ENCODE measurements at places on chromosomes 2 and 18.

DNA sequence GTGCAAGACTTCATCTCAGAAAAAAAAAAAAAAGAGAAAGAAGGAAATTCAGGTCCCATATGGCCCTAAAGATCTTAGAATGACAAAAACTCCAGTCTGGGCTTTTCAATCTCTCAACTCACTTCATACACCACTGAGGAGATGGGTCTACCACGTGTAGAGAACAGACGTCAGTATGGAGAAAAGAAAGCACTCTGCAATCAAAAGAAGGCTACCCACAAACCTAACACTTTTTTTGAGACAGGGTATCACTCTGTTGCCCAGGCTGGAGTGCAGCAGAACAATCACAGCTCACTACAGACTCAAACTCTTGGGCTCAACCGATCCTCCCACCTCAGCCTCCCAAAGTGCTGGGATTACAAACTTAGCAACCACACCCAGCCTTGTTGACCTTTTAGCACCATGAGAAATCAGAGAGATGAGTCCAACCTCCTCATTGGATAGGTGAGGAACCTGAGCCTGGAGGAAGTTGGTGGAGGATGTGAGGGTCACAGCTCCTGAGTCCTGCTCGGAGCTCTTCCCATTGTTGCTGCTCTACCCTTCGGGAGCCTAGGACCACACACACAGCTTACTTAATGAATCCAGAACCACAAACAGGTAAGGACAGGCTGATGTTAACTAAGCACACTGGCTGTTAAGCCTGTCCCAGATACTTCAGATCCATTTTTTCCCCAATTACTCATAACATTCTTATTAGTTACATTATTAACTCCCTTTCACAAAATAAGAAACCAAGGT, 23.7 kb downstream of the TBC1D8 start:
- no peak for DNase-seq

DNA sequence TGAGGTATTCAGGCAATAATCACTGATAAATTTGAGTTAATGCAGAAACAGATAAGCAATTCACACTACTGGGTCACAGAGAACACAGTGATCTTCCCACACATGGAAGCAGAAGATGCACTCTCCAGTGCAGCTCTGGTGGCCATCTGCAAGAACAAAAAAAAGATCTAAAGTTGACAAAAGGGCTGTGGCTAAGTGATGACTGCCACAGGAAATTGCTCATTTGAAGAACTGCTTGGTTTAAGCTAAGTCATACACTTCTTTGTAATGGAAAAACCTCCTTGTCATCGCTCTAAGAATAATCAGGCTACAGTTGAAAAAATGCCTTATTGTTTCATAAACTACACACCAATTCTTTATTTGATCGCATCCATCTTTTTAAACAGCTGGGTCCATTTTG, 115.1 kb downstream of the DTNB start:
- peak; percentile 82 for DNase-seq

- DNase-seq = peak; percentile 22
Observed at GRCh38 chr18:37711766-37712505, 146.3 kb upstream of the CELF4 start.

- no peak for DNase-seq
Observed at GRCh38 chr18:48430150-48430549, 21.0 kb upstream of the ZBTB7C start.

GRCh38 chr2:237759176-237759575, 39.4 kb upstream of the RBM44 start:
- no peak for DNase-seq

DNA sequence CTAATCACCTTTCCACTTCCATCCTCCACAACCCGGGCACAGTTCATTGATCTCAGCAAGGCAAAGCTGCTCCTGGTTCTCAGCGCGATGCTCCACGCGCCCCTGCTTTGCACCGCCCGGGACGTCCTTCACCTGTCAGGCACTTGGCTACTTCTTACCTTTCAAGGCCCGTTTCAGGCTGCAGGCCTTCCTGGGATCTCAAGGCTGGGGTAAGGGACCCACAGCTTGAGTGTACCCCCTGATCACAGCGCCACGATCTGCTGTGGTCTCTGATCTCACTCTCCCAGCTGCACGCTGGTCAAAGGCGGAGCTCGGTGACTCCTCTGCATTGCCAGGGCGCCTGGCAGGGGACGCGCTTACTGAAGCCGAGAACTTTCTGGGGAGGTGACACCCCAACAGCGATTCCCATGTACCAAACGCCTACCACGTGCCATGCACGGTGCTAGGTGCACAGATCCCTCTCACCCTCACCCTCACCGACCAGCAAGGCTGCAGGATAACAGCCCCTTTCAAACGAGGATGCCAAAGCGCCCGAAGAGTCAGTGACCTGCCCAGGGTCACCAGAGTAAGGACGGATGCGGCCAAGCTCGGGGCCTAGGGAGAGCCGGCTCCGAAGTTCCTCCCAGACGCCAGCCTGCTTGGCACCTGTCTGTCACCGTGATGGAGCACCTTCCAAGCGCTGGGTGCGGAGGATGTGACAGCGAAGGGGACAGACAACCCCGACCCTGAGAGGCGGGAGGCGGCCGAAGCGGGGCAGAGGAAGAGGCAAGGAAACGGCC, 818 bp downstream of the ITGB1BP1 start:
- DNase-seq = no peak

DNA sequence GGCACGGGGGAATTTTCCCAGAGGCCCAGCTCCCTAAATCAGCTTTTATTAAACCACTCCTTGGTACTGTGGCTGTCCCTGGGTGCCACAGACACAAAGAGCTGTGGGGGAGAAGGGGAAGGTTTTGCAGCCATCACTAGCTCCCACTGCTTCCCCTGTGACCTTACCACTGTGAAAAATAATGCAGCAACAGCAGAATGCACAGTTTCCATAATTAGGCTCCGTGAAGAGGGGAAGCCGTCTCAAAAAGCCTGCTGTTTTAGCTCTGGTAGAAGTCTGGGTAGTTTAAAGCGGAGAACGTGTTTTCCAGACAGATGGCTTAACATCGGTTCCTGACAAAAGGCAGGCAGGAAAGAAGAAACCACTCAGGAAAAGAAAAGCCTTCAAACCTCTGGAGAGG, 27.5 kb upstream of the CAB39 start:
- DNase-seq = no peak

DNA sequence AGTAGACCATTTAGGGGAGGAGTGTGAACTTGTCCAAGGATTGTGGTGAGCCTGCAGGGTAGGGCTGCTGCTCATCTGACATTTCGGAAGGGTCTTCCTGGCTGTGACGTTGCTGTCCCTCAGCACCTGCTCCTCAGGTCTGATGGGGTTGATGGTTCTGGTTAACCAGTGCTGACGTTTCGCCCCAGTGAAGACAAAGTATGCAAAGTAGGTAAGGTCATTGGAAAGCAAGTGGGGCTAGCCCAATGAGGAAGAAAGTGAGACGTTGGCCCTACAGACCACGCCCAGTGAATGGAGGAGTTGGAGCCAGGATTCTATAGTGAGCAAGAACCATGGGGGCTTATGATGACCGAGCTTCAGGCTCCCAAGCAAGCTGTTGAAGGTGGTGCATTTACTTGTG, 33.4 kb upstream of the ZNF396 start:
- DNase-seq = no peak

DNA sequence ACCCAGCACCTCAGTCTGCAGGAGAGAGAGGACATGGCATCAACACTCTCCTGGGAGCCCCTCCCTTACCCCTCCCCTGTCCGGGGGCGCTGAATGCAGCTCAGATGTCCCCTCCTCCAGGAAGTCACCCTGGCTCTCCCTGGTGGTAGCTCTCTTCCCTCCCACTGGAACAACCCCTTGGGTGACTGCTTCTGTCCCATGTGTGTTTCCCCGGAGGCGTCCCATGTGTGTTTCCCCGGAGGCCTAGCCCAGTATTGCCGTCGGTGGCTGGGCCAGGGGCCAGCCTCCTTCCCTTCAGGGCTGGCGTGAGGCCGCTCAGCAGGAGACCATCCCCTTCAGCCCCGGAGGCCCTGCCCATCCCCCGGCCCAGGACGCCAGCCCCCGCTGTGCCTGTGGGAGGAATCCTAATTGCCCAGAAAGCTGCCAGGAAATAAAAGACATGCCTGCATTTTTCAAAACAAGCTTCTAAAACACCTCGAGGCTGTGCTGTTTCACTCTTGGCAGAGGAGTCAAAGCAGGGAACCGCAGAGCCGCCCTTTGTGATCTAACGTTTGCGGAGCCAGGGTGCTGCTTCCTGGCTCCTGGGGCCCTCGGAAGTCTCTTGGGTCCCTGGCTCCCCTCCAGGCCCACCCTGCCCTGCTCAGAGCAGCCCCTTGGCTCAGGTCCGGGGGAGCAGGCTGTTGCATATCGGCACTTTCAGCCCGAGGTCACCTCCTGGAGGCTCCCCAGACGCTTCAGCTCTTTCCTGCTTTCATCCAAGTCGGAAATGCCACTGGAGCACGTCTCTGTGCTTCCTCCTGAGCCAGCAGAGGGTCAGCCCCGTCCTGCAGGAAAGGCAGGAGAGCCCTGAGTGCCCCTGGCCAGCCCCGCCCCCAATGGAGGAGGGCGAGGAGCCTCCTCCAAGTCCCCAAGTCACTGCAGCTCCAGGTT, 11.4 kb downstream of the SNED1 start:
- DNase-seq = peak; percentile 96

- no peak for DNase-seq
Observed at GRCh38 chr18:39037925-39038324, 1472.3 kb upstream of the CELF4 start.

DNA sequence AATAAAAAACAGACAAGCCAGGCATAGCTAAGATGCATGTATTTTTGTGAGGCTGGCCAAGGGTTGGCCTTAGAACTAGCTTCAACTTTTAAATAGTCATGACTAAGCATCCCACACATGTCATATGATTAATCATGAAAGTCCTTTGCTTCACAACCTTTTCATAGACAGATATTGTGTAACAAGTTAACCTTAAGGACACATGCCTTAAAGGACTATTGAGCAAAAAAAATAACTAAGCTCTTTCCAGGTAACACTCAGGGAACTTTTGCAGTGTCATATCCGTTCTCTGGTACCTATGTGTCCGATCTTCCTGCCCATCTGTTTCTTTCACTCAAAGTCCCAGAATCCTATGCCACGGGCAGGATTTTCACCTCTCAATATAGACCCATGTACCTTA, 498.4 kb downstream of the STK39 start:
- peak; percentile 2 for DNase-seq

DNA sequence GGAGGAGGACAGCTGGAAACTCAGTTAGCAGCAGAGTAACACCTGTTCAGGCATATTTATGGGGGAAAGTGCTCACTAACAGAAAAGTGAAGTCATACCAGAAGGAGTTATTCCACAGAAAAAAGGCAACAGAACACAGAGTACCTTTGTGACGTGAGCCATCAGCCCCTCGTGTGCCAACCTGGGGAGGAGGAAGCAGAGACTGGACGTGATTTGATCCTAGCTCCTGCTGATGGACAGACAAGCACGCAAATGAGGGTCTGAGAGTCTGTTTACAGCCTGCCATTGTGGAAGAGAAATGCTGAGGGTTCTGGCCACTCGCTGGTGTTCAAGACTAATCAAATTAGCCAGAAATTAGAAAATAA, 120.7 kb downstream of the ZNF521 start:
- DNase-seq = no peak

- no peak for DNase-seq
Observed at GRCh38 chr2:2768476-2768875, 437.4 kb upstream of the MYT1L start.

All from fibroblast of pulmonary artery (primary cell).